ENCODE measurements at places on chromosomes 5 and 9.

DNA sequence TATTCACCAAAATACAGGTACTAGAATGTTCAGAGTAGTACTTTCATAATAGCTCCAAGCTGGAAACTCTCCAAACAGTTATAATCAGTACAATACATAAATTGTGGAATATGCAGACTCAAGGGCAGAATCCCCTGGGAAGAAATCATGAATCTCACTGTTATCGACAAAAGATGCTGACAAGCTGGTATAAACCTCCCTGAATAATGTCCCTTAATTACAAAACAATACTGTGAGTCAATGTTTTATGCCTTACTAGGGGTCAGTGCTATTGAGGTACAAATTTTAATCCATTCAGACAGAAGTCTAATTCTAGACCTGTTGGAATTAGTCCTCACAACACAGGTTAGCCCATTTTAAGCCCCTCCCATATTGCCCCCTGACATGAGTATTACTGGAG lies 532.3 kb downstream of the DTWD2 start:
- DNase-seq, result no peak

- DNase-seq, result no peak
Measured at GRCh38 chr5:137891849-137892248, 2.6 kb downstream of the PKD2L2 start.

DNA sequence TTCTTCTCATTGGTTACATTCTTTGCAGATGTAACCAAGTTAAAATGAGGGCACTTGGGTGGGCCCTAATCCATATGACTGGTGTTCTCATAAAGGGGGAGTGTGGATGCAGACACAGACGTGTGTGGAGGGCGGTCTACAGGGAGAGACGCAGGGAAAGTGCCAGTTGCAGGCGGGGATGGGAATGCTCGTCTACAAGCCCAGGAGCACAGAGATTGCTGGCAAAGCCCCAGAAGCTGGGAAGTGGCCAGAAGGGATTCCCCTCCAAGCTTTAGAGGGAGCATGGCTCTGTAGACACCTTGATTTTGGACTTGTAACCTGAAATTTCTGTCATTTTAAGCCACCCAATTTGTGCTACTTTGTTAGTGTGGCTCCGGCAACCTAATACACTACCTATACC lies 96.8 kb upstream of the CTSL start:
- no peak for DNase-seq

- no peak for DNase-seq
Measured at GRCh38 chr9:89453452-89453851, 44.5 kb downstream of the SEMA4D start.

DNA sequence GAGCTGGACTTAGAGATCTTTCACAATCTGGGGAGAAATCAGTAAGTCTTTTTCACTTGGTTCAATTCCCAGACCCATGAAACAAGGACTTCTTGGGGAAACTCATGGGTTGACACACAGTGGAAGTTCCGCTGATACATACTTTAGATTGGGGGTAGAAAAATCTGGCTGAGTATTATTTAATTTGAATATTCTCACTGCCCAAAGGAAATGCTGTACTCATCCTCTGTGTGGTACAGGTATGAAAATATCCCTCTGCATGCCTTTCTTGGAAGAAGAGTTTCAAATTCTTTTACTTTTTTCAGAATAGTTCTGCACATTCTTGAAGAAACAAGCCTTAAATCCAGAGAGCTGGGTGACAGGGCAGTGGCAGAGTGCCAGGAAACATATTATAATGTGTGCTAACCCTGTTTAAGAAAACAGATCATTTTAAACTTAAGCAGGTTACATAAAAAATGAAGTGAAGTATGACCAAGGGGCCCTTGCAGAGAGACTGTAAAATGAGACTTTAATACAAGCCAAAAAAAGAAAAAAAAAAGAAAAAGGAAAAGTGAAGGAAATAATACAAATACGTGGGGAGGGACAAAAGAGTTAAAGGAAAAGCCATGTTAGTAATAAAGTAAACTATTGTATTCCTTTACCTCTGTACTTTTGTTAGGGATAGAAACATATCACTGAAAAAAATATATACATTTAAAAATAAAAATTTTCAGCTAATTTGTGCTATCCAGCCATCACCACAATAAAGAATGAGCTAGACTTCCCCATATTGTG lies 173.4 kb upstream of the NR3C1 start:
- no peak for DNase-seq

GRCh38 chr9:23736293-23736692 lies 89.7 kb downstream of the ELAVL2 start:
- DNase-seq, result no peak

DNA sequence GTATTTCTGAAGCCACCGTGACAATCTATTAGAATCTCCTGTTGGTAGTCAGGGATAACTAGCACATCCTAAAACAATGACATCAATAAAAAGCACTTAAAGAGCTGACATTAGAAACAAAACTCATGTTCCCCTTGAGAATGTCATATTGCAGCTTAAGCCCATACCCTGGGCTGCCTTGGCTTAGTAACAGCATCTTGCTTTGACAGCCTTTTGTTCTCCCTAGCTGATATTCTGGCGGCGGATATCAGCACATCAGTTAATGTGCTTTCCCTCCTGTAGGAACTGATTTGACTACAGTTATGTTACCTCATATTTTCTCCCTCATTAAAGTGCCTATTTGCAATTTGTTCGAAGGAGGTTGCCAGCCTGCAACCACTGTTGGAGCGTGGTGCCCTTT lies 214.1 kb downstream of the CD180 start:
- DNase-seq, result no peak

DNA sequence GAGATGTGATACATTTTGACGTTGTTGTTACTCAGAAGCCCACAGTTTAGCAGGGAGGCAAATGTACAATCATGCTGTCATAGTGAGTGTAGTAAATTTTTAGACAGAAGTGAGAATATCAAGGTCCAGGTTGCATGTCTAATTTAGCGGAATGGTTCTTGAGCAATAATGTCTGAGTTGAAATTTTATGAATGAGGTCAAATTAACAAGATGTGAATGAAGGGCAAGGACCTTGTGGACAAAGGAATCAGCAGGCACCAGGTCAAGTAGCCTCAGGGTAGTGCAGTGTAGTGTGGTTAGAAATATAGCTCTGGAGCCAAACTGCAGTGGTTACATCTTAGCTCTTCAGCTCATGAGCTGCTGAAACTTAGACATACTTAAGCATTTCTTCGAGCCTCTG lies 36.2 kb downstream of the TNFSF8 start:
- DNase-seq, result no peak

GRCh38 chr9:5382479-5382878 lies 42.8 kb upstream of the RLN1 start:
- DNase-seq, result no peak

GRCh38 chr5:172453206-172453985 lies 929 bp downstream of the SH3PXD2B start:
- DNase-seq, result no peak

DNA sequence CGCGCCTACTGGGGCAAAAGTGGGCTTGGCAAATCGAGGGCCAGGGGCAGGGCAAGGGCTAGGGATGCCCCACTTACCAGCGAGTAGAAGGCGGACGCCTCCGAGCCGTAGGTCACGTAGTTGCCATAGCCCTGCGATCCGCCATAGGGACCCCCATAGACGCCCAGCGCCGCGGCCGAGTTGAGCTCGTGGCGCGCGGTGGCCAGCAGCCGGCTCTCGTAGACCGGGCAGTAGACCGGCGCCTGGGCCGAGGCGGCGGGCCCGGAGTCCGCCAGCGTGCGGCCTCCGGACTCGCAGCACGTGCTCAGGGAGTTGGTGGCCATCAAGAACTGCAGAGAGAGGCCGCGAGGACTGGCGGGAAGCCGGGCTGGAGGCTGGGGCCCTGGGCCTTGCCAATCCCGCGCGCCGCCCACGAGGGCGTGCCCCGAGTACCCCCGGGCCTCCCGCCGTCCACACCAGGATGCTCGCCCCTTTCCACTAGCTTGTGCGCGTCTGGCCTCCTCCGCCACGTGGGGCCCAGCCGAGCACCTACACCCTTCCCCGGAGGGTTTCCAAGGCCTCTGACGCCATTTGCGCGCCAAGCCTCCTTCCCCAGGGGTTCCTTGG lies 891 bp downstream of the IRX4 start:
- DNase-seq, result no peak

- DNase-seq, result no peak
Measured at GRCh38 chr5:62112689-62113228, 193.2 kb upstream of the KIF2A start.

- DNase-seq, result no peak
Measured at GRCh38 chr5:65482736-65483545, 1.2 kb upstream of the ADAMTS6 start.

DNA sequence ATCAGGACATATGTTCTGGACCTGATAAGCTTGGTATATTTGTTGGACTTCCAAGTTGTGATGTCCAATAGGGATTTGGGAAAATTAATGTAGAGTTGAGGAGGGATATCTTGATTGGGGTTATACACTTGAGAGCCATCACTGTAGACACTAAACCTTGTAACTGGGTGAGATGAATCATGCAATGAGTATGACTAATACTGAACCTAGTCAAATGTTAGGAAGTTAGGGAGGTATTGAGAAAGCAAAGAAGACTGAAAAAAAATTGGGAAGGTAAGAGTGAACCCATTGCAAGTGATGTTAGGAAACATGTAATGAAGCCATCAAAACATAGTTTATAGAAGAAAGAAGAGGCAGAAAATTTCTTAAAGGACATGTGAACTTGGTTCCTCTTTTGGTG lies 668.4 kb upstream of the CDH9 start:
- no peak for DNase-seq

DNA sequence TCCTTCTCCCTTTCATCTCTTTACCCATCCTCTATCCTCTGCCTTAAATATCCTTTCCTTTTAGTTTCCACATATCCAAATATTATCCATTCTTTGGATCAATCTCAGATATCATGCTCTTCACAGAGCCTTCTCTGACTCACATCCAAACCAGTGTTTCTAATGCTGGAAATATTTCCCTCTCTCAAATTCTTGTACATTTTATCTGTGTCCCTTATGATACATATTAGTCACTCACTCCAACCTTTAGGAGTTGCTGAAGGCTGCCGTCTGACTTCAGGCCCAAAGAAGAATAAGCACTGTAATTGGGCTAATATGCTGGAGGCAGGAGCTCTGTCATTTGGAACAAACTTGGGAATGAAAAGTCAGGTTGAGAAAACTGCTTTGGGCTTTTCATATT lies 156.4 kb upstream of the RUSC2 start:
- no peak for DNase-seq

- no peak for DNase-seq
Measured at GRCh38 chr5:61600123-61600444, 268.0 kb downstream of the ZSWIM6 start.

DNA sequence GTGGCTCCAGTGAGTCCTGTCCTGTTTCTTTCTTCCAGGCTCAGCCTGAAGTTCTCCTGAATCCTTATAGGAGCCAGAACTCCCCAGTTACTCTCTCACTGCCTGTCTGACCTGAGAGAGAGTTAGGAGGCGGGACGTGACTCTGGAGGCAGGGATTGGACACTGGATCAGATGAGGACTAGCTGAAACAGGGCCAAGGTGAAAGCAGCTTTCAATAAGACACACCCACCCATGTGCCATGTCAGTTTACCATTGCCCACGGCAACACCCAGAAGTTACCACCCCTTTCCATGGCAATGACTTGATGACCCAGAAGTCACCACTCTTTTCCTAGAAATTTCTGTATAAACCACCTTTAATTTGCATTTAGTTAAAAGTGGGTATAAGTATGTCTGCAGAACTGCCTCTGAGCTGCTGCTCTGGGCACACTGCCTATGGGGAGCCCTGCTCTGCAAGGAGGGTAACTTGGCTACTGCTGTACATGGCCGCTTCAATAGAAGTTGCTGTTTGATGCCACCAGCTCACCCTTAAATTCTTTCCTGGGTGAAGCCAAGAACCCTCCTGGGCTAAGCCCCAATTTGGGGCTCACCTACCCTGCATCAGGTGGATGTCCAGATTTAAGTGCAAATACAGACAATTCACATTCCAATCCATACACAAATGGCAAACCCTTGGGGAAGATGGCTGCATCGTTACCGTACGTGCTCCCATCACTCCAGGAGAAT lies 13.7 kb downstream of the FCN2 start:
- peak; percentile 4 for DNase-seq

GRCh38 chr9:21015129-21015815 lies 16.2 kb downstream of the HACD4 start:
- no peak for DNase-seq

- no peak for DNase-seq
Measured at GRCh38 chr9:119257592-119257991, 111.6 kb downstream of the BRINP1 start.

- no peak for DNase-seq
Measured at GRCh38 chr5:135229679-135230132, 169.3 kb downstream of the MACROH2A1 start.

GRCh38 chr5:167653645-167654106 lies 637.8 kb upstream of the WWC1 start:
- DNase-seq, result no peak

DNA sequence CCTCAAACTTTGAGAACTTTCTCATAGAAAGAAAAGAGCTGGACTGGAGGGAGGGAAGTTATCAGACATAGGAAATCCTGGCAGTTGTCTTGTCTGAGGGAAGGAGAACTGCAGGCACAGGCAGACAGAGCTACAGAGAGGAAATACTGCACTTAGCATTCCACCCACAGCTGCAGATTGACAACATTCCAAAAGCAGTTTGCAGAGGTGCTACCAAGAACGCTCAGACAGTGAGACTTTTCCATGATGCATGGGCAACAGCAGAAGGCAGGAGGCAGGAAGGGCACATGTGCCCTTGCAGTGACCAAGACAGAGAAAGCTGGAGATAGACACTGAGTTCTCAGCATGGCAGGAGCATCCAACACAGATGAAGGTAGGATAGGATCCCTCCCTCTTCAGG lies 327.5 kb upstream of the ZNF462 start:
- DNase-seq, result no peak

DNA sequence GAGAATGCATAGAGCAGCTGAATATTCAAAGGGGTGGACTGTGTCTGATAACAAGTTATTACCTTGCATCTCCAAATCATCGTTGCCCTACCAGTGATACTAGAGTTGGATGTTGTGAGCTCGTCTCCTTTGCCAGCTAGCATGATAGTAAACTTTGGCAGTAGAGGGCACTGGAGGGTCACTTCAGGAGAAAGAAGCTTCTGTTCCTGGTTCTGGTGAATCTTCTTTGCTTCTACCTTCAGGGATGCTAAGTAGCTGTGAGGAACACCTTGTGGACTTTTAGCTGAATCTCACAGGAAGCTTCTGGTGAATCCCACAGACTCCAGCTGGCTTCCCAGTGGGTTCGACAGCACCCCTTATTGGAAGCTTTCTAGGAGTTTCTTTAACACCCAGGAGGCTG lies 626.6 kb upstream of the SGCD start:
- DNase-seq, result no peak

DNA sequence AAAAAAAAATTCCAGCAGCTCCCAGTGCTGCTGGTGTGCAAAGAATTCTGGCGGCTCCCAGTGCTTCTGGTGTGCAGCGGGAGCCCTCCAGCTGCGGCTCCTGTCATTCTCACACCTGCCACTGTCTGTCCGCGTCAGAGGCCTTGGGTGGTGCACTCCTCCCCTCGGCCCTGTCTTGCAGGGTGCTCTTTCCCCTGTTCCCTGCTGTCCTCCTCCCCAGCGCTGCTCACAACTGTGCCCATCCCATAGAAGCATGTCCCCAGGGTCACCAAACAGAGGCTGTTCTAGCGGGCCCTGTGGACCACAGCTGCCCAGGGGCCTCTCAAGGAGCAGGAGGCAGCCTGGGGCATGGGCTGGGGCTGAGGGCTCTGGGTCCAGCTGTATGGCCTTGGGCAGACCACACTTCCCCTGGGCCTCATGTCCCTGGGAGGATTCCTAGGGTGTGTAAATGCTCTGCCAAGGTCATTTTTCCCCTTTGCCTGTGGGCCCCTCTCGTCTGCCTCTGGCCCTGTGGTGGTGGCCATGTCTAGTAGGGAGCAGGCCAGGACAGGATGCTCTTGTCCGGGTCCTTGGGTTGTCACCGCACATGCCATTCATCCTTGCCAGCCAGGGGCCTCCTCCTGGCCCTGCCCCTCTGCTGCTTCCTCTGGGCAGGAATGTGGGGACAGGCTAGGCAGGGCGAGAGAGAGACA lies 68.2 kb downstream of the PHF2 start:
- no peak for DNase-seq

Data from activated CD4-positive, alpha-beta T cell treated with anti-CD3 and anti-CD28 coated beads for 1 hour (primary cell).